ENCODE measurements at places on chromosomes 13 and 19.

DNA sequence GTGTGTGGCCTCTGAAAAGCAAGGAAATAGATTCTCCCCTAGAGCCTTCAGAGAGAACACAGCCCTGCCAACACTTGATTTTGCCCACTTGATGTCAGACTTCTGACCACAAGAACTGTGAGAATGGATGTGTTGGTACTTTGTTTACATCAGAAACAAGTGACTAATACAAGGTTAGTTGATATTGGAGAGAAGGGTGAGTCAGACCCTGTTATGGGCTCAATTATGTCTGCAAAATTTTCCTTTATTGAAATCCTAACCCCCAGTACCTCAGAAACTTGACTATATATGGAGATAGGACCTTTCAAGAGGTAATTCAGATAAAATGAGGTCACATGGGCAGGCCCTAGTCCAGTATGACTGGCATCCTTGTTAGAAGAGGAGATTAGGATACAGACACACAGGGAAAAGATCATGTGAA, 226.7 kb downstream of the RFC3 start:
- DNase-seq = no peak

DNA sequence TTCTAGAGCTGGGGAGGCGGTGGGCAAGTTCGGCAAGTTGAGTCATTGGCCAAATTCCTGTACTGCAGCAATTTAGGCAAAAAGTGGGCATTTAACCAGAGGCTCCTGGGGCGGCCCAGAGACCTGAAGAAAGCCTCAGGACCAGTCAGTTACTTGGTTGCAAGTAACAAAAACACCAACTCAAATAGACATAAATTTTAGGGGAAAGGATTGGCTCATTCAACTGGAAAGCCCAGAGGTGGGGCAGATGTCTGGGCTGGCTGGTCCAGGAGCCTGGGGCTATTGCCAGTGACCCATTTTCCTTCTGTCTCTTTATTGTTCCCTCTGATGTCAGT, 97.1 kb downstream of the SIPA1L3 start:
- no peak for DNase-seq

GRCh38 chr13:100980171-100980570, 305.6 kb upstream of the TMTC4 start:
- DNase-seq = no peak

DNA sequence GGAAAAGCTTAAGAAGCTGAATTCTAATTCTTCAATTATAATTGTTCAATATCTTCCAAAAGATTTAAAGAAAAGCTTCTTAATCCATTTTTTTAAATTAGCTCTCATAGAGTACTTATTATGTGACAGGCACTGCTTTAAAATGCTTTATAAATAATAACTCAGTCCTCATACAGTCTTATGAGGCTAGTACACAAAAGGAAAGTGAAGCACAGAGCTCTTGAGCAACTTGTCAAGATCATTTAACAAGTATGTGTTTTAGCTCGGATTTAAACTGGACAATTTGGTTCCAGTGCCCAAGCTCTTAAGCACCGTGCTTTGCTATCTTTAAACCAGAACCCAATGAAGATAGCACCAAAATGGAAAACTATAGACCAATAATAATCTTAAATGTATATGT, 106.1 kb downstream of the DHRS12 start:
- no peak for DNase-seq

GRCh38 chr13:74869846-74870245, 612.1 kb downstream of the TBC1D4 start:
- no peak for DNase-seq

- DNase-seq = peak; percentile 48
Measured at GRCh38 chr13:20193907-20194631, 1.3 kb upstream of the GJB2 start.

GRCh38 chr13:79281339-79281747, 124.7 kb downstream of the RBM26 start:
- DNase-seq = no peak

DNA sequence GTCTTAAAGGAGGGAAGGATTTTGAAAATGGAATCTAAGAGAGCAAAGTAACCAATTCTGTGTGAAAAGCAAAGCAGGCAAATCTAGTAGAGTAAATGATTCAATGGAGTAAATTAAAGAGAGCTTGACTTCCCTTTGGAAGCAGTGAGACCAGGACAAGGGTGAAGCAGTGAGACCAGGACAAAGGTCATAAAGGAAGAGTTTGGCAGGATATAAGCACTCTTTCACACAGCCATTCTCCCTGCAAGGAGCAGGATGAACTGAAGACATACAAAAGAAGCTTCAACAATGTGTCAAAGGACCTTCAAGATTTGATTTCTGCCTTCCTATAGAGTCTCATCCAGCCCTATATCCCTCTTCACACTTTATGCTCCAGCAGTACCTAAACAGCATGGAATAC, 123.8 kb downstream of the ENOX1 start:
- no peak for DNase-seq

DNA sequence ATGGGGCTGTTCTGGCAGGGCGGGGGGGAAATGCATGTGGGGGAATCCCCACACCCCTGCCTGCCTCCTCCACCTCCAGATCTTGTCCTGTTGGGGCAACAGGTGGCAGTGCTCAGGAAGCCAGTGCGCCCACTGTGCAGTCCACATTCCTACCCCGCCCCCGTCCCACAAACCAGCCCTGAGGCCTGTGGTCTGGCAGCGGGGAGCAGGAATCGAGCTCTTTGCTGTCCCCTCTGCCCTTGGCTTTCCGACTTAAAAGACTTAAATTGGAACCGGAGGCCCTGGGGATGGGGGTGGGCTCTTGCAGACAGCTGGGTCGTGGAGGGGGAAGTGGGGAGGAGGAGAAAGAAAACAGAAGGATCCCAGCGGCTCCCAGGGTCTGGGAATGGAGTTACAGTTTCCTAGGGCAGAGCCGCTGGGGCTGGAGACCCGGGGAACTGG, 4.3 kb downstream of the NANOS3 start:
- peak; percentile 46 for DNase-seq

DNA sequence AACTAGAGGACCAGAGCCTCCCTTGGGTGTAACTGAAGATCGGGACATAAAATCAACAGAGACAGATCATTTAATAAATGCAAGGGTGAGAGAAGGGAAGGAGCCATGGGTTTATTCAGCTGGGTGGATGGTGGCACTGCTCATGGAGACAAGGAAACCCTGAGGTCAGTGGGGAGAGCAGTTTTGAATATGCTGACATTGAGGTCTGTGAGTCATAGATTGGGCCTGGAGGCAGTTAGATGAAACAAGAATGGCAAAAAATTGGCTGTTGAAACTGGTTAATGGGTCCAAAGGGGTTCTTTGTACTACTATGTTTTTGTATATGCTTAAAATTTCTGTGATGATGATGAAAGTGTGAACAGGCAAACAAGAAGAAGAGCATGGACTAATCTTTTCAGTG, 5.1 kb upstream of the GTF3A start:
- DNase-seq = no peak

DNA sequence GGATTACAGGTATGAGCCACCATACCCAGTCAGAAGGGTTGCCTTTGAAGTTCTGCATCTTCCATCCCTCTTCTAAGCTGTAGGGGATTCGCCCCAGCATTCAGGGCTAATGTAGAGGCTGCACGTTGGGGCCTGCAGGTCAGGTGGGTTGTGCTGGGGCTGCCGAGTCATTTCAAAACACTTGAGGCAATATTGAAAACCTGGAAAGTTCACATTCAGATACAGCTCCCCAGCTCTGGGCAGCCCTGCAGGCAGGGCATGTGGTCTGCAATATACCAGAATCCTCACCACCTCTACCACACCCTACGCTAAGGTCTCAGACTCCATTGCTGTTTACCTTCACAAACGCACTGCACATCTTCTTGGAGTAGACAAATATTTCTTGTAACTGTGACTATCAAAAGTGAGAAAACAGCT, 24.6 kb downstream of the CCNE1 start:
- peak; percentile 85 for DNase-seq

DNA sequence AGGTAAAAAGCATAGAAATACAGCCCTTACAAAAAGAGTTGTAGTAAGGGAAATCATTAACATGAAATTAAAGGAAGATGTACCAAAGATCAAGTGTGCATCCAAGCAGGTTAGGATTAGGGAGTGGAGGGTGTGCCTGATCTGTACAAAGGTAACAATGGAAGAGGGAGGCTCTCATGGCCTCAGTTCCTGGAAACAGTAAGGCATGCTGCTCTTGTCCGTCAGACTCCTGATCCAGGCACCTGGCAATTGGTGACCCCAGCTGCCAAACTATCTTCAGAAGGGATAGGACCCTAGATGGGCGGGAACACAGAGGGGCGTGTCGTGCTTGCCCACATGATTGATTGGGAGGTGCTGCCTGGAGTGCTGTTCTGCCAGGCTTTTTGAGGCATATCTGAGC, 4.5 kb downstream of the TEX26 start:
- no peak for DNase-seq

DNA sequence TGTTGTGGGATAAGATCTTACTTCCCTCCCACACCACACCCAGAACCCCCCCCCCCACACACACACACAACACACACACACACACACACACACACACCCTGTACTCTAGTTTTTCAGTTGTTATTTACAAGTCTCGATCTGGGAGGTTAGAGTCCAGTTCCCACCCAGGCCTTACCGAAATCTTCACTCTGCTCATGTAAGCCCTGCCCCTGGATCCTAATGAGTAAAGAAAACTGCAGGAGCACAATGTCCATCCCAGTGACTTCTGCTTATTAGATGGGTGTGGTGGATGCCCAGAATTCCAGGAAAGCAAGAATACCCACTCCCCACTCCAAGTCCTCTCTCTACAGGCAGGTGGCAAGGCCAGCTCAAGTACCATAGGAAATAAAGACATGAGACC, 23.0 kb downstream of the STARD13 start:
- DNase-seq = no peak

DNA sequence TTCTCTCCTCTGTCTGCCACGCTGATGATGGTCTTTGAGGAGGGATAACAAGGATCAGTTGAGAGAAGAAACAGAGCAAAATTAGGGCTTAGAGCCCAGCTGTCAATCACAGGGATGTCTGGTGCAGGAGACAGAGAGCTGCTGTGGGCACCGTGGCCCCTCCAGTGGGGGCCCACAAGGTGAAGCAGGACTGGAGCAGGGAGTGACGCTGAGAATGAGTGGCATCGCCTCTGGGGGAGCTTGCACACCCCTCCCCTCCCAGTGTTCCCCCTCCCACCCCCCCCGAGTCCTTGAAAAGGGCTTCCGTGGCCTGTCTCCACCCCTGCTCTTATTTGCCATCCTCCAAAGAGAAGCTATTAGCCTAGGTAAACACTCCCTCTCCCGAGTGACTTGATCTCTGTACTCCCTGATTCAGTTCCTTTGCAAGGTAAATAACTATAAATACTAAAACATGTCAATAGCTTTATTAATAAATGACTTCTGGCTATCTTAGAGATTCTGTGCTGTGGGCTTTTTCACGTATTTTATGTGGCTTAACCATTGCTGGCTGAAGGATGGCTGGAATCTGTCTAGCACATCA, 440.0 kb downstream of the ZNF536 start:
- no peak for DNase-seq

GRCh38 chr19:3125900-3126524, 9.8 kb upstream of the GNA15 start:
- peak; percentile 69 for DNase-seq

DNA sequence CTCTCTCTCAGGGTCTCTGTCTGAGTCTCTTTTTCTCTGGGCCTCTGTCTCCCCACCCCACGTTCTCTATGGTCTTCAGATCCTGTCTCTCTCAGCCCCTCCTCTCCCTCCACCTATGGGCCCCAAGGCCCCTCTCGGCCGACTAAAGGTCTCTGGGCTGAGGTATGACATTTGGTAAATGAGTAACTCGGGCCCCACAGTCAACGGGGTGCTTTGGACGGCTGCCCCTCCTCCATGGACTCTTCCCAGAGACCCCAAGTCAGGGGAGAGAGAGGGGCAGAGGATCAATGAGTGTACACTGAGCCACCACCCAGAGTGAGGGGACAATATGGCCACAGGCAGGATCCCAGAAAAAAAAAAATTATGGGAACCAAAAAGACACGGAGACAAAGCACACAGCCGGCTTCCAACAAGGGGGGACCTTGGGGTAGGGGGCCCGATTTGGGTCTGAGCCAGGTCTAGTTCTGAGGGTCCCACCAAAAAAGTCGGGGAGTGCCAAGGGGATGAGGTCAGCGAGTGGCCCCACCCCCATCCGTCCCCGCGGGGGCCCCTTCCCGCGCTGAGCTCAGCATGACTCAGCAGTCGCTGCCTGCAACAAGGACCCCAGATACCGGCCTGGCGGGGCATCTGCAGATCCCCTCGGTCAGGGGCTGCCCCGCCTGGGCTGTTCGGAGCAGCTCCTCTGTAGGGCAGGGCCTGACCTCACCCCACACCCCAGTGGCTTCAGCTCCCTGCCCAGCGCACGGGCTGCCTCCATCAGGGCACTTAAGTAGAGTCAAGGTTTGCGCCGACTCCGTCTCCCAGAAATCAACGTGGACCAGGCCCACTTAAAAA, 1.5 kb upstream of the FTL start:
- peak; percentile 86 for DNase-seq
